ENCODE measurements at places on chromosomes 1 and 21.

- no peak for DNase-seq
These were observed 153.3 kb upstream of the C8B start for GRCh38 chr1:57118948-57119603.

DNA sequence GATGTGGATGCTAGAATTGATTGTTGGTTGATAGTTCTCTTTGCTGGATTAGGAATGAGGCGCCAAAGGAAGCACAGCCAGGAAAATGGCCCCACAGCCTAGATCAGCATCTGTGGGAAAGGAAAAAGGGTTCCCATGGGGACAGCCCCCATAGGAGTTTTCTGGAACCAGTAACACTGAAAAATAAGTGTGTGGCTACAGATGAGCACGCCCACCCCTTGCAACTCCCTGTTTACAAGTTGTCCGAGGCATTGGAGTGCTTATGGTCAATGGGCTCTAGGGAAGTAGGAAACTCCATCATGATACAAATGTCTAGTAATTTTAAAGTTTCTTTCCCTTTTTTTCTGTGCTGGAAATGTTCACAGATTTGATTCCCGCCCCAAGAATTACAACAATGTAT lies 23.8 kb upstream of the UBE2U start:
- no peak for DNase-seq

- no peak for DNase-seq
These were observed 45.5 kb upstream of the AIM2 start for GRCh38 chr1:159122005-159122621.

GRCh38 chr1:107683683-107684082 lies 281.3 kb downstream of the VAV3 start:
- no peak for DNase-seq
